BE2C (cell line): ENCODE measurements at places on chromosomes 5 and 9.

DNA sequence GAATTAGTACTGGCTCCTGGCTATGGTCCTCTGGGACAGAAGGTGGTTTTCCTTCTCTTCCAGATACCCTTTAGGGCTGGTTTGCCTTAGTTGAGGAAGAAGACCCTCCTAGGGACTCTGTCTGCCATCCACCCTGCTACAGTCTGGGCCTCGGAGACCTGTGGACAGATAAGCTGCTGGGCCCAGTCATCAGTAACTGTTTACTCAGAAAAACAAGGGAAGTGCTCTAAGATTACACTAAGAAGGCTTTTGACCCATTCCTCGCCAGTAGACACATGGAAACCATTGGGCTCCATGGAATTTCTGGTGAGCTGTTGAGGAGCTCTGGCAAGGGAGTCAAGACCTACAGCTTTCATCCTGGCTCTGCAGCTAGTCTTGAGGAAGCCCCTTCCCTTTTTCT lies 31.2 kb downstream of the LARP1 start:
- DNase-seq, result no peak

DNA sequence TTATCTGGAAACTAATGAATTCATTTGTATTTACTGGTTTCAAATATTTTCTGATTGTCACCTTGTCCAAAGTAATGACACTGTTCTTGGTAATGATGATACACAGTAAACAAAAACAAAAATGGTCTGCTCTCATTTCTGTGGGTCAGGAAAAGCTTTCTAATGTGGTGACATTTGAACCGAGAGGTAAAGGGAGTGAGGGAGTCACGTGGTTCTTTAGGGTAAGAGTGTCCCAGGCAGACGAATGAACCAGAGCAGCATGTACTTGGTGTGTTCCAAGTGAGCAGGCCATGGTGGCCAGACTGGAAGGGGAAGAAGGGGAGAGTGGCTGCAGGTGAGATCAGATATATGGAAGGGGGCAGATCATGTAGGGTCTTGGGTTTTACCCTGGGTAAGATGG lies 247.0 kb upstream of the SLC30A5 start:
- no peak for DNase-seq

GRCh38 chr9:74644023-74644422 lies 146.9 kb downstream of the RORB start:
- no peak for DNase-seq

GRCh38 chr9:135415586-135415985 lies 64.0 kb upstream of the PPP1R26 start:
- no peak for DNase-seq

GRCh38 chr5:41842777-41843176 lies 27.4 kb downstream of the OXCT1 start:
- no peak for DNase-seq

DNA sequence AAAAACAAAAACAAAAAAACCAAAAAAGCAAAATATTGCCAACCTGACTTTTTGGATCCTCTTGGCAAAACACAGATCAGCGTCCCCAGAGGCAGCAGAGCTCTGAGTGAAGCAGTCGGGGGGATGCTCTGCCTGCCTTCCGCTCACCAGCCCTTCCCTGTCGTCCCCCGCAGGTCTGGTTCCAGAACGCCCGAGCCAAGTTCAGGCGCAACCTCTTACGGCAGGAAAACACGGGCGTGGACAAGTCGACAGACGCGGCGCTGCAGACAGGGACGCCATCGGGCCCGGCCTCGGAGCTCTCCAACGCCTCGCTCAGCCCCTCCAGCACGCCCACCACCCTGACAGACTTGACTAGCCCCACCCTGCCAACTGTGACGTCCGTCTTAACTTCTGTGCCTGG lies 20.7 kb downstream of the LHX2 start:
- DNase-seq, result no peak

DNA sequence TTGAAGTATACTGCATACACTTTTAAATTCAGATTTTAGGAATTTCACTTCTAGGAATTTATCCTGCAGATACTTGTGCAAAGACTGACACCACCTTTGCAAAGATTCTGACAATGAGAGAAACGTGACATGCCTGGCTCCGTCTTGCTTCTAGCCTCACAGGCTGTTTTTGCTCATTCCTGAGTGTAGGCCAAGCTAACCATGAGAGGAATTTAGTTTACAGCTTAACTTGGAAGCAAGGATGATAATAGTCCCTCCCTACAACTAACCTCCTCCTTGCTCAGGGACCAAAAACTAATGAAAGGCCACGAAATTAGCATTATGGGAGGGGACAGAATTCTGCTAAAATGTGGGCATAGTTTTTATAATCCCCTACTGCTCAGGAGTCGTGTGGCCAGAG lies 31.1 kb downstream of the C5orf22 start:
- no peak for DNase-seq

GRCh38 chr5:137888466-137888862 lies 793 bp upstream of the PKD2L2 start:
- no peak for DNase-seq

DNA sequence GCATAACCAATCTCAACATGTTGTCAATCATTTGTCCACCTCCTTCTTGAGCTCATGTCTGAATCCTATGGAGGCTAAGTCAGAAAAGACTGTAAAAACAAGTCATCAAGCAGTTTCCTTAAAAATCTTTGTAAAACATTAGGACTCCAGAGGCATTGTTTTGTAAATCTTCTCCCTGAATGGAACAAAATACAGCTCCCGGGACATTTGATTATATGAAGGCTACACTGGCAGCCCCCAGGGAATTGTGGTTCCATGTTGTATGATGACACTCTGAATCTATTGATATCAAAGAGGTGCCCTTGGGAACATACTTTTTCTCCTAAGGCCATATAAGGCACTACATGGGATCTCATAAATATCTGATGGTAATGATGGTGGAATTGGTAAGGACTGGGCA lies 83.2 kb upstream of the NUDT12 start:
- no peak for DNase-seq

GRCh38 chr9:32486839-32487562 lies 39.0 kb downstream of the RIGI start:
- no peak for DNase-seq

DNA sequence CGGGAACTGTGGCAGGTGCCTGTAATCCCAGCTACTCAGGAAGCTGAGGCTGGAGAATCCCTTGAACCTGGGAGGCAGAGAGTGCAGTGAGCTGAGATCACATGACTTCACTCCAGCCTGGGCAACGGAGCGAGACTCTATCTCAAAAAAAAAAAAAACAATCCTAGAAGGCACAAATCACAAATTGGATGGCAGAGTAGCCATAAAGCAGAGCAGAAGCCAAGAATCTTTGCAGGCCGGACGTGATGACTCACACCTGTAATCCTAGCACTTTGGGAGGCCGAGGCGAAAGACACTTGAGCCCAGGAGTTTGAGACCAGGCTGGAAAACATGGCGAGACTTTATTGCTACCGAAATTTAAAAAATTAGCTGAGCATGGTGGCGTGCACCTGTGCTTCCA lies 9.2 kb upstream of the FUBP3 start:
- DNase-seq, result no peak

DNA sequence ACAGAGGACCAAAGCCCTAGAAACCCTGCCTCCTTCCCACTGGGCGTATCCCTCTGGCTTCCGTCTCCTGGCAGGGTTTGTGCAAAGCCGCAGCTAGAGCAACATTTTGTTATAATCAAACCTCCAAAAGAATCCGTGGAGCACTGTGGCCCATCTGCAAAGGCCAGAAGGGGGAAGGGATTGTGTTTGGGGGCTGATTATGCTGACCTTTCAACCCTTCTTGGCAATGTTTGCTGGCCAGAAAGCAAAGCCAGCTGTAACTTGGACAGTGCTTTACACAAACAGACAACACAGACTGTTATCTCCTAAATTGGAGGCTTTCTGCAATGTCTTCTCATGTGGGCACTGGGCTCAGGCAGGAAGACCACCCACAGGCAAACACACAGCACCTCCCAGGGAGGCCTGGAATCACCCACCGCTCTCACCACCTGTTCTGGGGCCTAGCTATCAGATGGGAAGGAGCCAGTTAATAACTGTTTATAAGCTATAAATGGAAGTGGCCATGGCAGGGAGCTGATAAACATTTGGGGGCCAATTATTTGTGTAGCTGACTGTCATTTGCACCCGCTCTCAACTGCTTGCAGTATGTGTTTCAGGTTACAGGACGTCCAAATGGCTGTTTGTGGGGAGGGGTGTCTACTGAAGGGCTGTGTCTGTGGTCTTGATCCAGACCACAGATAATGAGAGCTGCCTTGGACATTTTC lies 121.6 kb upstream of the ERCC6L2 start:
- DNase-seq, result peak; percentile 55

- no peak for DNase-seq
Measured at GRCh38 chr9:71485326-71485725, 283.0 kb downstream of the CEMIP2 start.

DNA sequence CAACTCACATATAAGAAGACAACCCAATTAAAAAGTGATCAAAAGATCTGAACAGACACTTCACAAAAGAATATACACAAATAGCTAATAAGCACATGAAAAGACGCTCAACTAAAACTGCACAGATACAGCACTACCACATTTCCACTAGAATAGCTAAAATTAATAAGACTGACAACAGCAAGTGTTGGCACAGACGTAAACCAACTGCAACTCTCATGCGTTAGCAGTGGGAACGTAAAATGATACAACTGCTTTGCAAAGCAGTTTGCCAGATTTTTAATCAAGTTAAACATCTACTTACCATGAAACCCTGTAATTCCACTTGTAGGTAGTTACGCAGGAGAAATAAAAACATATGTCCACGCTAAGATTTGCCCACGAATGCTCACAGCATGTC lies 9.0 kb downstream of the SEMA4D start:
- no peak for DNase-seq

- DNase-seq, result no peak
Measured at GRCh38 chr9:116750510-116750909, 63.4 kb downstream of the TRIM32 start.

- no peak for DNase-seq
Measured at GRCh38 chr9:5688109-5688508, 59.2 kb downstream of the RIC1 start.

DNA sequence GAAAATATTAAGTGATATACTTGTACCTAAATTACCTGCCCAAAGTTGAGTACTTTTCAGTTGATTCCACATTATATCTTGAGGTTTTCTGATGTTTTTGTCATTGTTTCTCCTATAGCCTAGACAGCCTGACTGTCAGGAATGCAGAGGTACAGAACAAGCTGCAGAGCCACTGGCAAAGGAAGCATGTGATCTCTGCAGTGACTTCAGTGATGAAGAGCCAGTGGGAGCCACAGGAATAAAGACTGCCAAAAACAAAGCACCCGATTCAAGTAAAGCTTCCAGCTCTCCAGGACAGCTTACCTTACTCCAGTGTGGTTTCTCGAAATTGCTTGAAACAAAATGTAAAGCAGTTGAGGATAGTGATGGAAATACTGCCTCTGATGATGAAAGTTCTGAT lies 96.3 kb downstream of the ERCC6L2 start:
- DNase-seq, result no peak

- no peak for DNase-seq
Measured at GRCh38 chr5:146254223-146254622, 50.8 kb downstream of the RBM27 start.

GRCh38 chr9:15221746-15222145 lies 85.3 kb downstream of the TTC39B start:
- DNase-seq, result no peak

DNA sequence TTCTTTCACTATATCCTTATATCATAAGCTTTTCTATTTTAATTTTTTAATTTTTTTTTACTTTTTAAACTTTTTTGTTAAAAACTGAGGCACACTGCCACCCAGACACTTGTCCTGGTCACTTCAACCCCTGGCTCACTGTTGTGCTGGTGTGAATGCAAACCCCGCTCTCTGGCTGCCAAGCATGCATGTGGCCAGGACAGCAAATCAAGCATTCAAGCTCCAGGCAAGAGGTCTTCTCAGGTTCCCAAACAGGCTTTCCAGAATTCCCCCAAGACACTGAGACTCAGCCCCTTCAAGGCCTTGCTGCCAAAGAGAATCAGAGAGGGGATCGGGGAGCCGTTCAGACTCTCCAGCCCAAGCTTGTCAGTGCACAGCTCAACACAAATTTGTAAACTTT lies 139.9 kb downstream of the FANCC start:
- DNase-seq, result no peak

DNA sequence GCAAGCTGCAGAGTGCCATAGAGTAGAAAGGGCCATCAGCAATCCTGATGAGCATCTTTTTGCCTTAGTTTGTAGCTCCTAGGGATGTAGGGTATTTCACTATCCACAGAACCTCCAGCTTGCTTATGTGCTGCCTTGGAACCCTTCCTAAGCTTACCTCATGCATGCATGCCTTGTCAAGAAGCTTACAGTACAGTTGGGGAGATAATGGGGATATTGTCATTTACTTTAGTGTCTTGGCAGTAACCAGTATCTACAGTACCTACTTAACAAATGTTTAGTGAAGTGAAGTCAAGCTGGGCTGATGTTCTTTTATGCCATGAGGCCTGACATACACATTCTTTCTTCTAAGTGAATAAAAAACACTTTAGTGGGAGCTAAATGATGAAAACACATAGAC lies 164.6 kb upstream of the PPP1R2B start:
- no peak for DNase-seq

- DNase-seq, result peak; percentile 2
Measured at GRCh38 chr9:135226369-135227050, 139.0 kb downstream of the OLFM1 start.
